ENCODE measurements at places on chromosomes 12 and 14. TPM values are rescaled to one million over a fixed set of nuclear protein-coding genes. Genes with fewer than 3 reads are reported as not detected.
A peak's percentile ranks its signal among the peaks of the same experiment; 100 is the strongest.

CLEC14A gene
- not detected for total RNA-seq

CRIP2 gene
- total RNA-seq, result 154 TPM

FSCB gene
- not detected for total RNA-seq

TAS2R42 gene
- not detected for total RNA-seq

ANKRD9 gene
- total RNA-seq, result 35.9 TPM

CLMN gene
- total RNA-seq, result 12.2 TPM

GPR65 gene
- not detected for total RNA-seq

IKZF4 gene
- total RNA-seq, result 9.5 TPM

LRP1-AS gene
- not detected for total RNA-seq

PAPLN gene
- total RNA-seq, result 0.75 TPM

GZMB gene
- total RNA-seq, result not detected

RIMBP2 gene
- total RNA-seq, result 1.0 TPM

POLE2 gene
- 42.1 TPM for total RNA-seq

DNA sequence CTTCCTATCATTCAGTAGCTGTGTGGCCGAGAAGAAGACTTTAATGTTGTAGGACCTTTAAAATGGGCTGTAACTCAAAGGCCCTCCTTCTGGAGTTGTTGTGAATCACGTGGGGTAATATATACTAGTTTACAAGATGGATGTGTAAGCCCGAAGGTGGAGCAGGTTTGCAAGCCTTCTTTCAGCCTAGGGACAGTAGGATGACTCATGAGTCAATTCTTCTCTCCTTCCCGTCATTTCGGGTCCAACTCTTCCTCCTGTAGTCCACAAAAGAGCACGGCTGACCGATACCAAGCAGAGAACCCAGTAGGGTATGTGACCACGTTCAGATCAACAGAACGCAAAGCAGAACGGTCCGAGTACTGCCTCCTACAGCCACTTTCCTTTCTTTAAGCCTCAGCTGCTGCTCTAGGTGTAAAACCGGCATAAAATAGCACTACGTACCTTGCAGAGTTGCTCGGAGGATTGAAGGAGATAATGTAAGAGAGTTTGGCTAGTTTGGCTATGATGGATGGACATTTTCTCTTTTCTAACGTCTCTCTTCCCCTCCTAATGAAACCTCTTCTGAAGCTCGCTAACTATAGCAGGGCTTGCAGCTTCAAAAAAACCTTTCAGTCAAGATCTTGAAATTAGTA is 1.3 kb upstream of the RASSF3 start:
- peak; percentile 55 for DNase-seq

- no peak for DNase-seq
Measured at GRCh38 chr14:75156901-75157300, 19.5 kb downstream of the TMED10 start.

- DNase-seq, result no peak
Measured at GRCh38 chr12:22117563-22118237, 71.7 kb downstream of the CMAS start.

DNA sequence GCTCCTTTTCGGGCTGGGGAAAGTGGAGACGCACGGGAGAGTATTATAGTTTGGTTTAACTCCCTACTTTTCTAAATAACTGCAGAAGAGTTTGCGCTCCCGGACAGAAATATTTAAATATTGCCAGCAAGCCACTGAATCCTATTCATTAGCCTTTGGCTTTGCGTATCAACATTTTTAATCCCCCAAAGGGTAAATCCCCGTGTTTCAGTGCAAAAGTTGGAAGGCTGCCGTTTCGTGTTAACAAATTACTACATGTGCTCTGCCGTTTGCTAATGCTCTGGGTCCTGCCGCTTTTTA is 372 bp upstream of the DPF3 start:
- no peak for DNase-seq

DNA sequence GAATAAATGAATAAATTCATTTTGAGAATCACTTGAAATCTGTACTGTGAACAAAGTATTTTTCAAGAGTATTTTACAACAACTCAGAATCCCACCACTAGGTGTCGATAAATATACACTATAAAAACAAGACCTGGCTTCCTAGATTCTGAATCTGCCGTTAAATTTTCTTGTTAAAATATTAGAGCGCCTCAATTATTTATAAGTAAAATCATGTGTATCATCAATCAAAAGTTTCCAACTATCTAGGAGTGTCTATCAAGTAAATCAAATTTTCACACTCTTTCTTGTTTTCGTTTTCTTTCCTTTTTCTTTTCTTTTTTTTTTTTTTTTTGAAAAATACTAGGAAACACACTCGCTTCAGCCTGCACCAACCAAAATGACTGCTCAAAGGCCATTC is 179.2 kb upstream of the DCN start:
- DNase-seq, result peak; percentile 61

DNA sequence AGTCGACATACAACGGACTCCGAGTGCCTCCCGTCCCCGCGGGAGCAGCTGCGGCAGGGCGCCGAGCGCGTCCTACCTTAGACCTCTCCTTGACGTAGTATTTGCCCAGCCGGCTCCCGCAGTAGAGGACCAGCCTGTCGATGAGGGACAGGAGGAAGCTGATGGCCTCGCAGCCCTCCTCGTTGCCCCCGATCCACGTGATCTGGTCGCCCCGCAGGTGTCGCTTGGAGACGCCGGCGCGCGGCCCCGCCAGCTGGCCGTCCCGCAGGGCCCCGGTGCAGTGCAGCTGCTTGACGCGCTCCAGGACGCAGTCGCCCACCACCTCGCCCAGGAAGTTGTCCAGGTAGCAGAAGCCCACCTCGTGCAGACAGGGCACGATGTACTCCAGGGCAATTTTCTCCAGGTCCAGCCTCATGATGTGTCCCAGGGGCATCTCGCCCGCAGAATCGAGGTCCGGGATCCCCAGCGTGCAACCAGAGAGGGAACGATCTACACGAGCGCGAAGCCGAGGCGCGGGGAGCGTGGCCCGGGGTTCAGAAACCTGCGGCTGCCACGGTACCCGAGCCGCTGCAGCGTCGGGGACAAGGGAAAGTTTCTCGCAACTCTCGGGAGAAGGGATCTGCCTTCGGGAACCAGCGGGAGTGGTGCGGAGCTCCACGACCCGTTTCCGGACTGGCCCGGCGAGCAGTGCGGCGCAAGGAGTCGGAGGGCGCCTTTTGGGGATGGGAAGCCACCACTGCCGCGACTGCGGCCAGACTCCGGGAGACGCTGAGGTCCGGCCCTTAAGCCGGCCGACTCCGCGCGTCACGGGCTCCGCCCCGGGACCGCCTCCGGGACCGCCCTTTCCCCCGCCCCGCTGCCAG is at the start of gene EGLN3:
Gene EGLN3 (minus strand): TSS at position 755 of the 863 bp plus-strand sequence. CDS start 322 bp downstream, at position 433.
- no peak for DNase-seq

DNA sequence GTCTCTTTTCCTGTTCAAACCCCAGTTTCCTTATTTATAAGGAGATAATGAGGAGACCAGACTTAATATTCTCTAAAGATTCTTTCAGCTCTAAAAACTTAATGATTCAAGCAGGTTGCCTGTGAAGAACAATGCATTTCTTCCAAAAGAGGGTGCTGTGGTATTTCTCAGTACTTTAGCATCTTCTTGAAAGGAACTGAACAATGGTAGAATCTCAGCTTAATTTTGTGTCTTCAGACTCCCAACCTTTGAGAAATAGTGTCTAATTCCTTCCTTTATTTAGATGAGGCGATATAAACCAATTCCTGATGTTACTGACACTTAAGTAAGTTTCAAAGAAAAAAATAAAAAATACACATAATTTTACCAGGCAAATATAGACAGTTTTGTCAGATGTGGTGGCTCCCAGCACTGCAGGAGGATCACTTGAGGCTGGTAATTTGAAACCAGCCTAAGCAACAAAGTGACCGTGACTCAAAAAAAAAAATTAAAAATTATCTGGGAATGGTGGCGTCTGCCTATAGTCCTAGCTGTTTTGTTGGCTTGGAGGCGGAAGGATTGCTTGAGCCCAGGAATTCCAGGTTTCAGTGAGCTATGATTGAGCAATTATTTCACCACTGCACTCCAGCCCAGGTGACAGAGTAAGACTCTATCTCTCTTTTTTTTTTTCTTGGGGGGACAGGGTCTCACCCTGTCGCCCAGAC is 76.9 kb upstream of the PSMA6 start:
- DNase-seq, result peak; percentile 60

DNA sequence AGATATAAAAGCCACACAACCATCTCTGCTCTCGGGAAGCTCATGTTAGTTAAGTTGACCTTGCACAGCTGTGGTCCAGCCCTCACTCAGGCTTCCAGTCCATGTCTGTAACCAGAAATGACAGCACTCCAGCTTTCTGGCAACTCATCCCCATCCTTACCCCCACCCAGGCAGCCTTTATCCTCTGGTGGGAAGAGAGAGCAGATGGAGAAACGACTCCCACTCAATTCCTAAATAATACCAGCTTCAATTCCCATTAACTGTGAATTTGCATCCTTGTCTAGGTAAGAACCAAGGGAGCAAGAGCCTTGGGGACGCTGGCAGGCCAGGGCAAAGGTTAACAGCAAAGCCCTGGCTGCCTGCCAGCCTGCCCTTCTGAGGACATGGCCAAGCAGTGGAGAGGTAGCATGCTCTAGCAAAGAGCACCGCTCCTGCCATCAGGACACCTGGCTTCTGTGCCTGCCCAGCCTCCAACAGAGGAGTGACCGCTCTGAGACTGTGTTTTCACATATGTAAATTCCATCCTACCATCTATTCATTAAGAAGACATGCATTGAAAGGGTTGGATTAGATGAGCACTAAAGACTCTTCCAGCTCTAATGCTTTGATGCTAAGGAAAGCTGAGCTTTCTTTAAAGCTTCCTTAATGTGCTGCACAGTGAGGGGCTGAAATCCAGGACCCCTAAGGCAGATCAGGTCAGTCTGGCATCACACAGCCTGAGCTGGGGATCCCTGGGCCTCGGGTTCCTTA is 236.1 kb downstream of the GRIN2B start:
- DNase-seq, result no peak

GRCh38 chr12:11969437-11970154 is 101.1 kb upstream of the BCL2L14 start:
- DNase-seq, result no peak

- DNase-seq, result no peak
Measured at GRCh38 chr12:6782850-6783566, 6.3 kb upstream of the CD4 start.

DNA sequence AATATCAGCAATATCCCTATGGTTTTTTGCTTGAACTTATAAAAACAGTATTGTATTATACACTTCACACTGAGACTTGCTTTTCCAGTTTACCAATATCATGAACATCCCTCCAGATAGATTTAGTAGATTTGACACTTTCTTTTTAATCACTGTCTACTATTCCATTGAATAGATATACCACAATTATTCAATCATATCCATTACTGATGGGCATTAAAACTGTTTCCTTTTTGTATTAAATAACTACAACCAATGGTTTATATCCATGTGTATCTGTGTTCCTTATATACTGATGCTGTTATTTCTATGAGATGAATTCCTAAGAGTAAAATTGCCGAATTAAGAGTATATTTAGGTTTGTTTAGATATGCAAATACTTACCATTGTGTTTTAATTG is 13.0 kb upstream of the DHRS7 start:
- DNase-seq, result no peak

- DNase-seq, result no peak
Measured at GRCh38 chr12:20134652-20135051, 233.7 kb upstream of the PDE3A start.

- no peak for DNase-seq
Measured at GRCh38 chr12:8548192-8548591, 7.5 kb upstream of the CLEC4E start.

DNA sequence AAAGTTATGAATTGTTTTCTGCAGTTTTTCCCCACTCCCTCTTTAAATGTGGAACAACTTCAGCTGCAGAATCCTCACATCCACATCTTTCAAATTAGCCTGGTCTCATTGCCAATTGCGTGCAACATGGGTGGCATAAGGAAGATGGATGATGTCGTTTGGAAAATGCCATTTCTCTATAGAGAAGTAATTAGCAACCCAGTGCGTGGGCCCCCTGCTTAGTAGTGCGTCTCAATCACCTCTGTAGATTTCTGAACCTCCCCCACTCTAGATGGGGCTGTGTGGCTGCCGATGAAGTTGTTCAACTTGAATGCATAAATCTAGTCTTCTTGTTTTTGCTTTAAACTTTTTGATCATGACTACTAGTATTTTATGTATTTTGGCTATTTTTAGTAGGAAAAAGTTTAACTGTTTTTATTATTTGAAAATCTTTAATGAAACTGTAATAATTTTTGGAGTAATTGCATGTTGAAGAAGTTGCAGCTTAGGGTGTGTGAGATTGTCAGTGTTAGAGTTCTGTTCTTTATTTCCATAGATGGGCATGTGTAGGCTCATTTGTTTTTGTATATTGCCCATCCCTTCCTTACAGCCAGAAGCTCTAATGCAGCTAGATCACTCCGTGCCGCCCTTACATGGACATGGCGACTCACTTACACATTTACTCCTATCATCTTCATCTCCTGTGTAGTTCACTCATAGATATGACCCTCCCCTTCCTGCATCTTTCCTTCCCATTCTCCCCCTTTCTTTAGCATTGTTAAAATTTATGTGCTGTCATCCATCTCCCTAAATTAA is 358.2 kb downstream of the DIO2 start:
- DNase-seq, result no peak

DNA sequence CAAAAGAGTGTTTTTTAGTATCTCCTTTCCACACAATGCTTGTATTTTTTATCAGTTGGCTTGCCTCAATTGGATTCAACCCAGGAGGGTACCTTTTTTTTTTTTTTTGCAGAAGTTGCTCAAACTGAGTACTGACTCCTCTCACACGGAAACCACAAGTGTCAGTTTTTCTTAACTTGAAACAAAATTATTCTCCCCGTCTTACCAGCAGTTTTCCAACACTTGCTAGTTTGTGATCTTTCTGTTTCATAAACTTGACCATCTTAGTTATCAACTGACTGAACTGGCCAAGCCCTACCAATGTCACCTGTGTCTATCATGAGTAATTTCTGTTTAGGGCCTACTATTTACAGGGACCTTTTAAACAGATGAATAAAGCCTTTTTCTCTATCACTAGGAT is 34.1 kb upstream of the ITPR2 start:
- no peak for DNase-seq

DNA sequence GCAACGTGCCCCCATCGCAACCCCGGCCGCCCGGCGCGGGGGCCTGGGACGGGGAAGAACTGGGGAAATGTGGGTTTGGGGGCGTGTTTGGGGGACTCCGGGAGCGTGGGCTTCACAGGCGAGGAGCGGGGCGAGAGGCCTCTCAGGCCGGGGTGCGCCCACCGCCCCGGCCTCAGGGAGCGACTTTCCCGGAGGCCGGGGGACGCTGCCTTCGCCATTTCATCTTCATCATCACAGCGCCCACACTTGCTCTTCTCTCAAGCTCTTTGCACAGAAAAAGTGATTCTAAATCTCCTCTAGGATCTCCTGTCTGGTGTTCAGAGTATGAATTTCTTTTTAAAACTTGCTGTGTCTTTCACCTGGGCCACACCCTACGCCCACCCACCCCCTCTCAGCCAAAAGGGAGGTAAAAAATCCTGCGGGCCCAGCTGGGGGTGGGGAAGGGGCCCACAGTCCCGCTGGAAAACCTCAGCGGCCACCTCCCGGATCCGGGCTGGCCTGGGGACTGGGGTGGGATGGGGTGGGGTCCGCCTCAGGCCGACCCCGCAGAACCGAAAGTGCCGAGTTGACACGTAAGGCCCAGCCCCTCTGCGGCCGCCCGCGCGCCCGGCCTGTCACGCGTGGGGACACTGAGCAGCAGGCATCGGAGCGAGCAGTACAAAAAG is 7.4 kb downstream of the CDKN1B start:
- DNase-seq, result no peak

- no peak for DNase-seq
Measured at GRCh38 chr12:12533238-12533829, 29.3 kb downstream of the DUSP16 start.

- DNase-seq, result no peak
Measured at GRCh38 chr12:105567061-105567460, 236.6 kb downstream of the C12orf75 start.
